ENCODE measurements at places on chromosomes 1 and 21.

DNA sequence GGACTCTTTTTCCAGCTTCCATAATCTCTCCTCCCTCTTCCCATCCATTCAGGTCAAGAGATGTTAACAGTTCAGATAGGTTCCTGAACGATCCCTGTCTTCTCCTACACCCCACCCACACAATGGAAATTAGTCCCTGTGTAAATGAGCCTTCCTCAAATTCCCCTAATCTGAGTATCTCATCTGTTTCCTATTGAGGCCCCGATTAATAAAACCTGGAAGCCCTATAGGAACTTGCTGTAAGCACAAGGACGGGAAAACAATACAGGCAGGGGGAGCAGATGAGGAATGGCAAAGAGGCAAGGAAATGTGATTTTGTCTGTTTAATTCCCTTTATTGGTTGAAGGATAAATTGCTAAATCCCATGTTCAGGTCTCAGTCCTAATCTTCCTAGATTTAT is 7.1 kb upstream of the GPX7 start:
- DNase-seq = no peak

- DNase-seq = no peak
Measured at GRCh38 chr1:206954459-206955342, 8.4 kb upstream of the PIGR start.

- DNase-seq = no peak
Measured at GRCh38 chr1:167648978-167649744, 19.1 kb downstream of the RCSD1 start.

DNA sequence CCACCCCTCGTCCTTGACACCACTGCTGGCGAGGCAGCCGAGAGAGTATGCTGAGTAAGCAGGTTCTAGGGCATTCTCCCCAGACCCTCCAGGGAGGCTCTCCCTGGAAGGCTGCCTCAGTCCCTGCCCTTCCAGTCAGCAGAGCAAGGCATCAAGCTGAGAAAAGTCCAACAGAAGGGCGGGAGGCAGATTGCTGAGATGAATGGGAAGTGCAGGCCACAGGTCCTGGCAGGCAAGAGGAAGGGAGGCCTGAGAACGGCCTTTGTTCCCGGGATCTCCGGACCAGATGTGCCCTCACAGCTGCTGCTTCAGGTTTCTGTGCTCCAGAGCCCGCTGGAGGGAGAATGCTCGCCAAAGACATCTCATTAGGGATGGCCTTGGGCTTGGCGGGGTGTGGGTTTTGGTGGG is 270.0 kb upstream of the VAMP3 start:
- DNase-seq = no peak

DNA sequence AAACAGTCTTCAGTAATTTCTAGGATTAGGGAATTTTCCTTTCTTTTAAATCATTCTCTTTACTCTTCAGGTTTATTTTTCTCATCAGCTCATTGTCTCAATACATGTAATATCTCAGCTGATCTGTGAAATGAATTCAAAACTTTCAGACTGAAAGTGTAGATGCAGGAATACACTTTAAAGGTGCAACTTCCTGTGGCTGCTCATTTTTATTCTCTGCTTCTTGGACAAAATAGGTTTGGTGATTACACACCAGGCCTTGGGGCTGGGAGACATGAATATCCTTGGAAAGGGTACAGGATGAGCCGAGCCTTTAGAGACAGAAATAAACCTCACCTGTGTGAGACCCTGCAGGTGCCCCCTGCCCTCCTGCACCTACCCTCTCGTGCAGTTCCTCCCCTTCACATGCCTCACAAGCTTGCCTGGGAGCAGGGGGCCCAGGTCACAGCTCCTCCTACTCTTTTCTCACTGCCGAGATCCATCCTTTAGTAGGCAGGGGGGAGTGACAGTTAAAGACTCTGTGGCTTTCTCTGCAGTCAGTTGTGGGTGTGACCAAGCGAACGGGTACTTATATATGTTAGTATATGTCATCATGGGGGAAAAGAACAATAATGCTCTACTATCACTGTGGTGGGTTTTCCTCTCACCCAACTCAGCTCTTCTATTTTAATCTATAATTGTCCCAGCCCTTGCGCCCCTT is 23.6 kb downstream of the XCL2 start:
- DNase-seq = no peak

- DNase-seq = no peak
Measured at GRCh38 chr1:201245082-201245481, 38.2 kb upstream of the PKP1 start.

- peak; percentile 74 for DNase-seq
Measured at GRCh38 chr1:225653463-225654276, 747 bp upstream of the ENAH start.

DNA sequence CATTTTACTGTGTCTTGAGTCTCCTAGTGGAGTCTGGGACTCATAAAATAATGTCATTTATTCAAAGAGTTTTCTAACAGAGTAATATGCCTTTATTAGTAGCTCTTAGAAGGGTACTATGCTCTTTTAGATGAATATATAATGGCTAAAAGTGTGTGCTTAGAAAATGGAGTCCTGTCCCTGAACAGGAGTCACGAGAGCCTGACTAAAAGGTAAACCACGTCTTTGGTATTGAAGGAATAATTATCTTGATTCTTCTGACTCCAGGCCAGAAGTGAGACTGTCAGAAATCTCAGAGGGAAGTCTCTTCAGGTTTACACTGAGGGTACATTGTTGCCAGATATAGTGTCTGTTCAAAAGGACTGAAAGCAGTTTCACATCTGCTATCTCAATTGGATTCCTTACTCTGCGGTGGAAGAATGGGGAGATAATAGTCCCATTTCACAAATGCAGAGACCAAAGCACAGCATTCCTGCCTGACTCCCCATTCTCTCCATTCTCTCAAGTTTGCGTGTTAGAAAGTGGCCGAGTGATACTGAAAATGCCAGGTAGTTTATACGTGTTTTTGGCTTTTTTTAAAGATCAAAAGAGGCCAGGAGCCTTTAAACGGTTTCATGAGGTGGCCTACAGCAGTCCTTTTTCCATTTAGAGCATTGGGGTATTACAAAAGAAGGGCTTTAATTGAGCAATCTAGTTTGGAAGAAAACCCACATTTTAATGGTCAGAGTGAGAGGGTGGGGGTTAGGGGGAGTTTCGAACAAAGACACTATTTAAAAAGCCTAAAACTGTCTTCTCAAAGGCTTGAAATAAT is 176.6 kb downstream of the VPS13D start:
- peak; percentile 67 for DNase-seq

DNA sequence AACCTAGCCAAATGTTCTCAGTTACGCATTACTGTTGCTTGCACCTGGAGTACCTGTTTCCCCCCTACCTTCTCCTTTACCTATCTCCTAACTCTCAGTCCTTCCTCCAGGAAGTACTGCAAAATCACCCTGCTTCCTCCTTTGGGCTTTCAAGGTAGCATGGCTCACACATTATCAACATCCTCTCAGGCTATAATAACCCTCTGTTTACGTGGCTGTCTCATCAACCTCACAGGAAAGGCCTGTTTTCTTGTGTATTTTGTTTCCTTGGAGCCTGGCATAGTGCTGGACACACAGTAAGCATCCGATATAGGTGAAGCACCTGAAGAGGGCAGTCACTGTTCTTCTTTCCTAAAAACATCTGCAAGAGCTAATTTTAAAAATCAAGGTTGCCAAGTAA is 32.7 kb upstream of the ANGPTL7 start:
- DNase-seq = no peak

DNA sequence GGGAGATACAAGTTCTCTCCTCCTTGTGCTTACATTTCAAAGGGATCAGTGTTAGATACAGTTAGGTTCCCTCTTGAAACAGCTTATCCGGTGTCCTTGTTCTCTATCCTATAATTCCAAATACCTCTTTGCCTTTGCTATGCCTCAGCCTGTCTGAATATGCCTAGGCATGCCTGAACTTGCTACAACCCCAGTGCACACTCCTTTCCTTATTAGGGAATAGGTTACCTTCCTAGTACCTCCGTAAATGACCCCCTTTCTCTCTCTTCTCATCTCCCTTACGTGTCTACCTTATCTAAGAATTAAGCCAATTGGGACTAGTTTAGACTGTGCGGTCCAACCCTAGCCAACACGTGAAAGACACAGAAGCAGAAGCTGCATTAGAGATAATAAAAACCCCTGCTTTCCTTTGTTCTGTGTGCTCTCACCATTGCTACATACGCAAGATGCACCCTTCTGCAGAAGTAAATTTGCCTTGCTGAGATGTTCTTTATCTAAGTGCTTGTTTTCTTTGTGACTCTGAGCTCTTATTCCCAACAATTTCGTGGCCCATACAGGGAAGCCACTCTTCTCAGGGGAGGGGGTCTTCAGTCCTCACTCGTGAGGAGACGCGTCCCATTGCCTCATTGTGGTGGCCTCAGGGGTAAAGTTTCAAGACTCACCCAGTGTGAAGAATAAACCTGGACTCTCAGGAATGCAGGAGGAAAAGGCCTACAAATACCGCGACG is 802.1 kb downstream of the PLA2G4A start:
- no peak for DNase-seq

DNA sequence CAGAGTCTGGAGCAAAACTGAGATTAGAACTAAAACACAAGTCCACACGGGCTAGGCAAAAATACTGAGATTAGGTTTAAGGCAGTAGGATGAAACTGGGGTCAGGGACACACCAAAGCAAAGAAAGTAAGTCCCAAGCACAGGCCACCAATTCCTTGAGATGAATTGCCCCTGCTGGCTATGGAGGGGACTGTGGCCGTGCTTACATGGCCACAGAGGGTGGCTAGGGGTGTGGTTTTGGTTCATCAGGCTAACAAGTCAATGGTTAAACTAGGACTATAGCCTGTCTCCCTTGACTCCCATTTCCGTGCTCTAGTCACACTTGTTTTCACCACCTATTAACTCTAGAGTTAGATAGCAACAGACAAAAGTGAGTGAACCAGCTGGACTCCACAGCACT is 394.8 kb downstream of the PBX1 start:
- no peak for DNase-seq

- DNase-seq = no peak
Measured at GRCh38 chr1:218474128-218474527, 129.0 kb downstream of the TGFB2 start.

DNA sequence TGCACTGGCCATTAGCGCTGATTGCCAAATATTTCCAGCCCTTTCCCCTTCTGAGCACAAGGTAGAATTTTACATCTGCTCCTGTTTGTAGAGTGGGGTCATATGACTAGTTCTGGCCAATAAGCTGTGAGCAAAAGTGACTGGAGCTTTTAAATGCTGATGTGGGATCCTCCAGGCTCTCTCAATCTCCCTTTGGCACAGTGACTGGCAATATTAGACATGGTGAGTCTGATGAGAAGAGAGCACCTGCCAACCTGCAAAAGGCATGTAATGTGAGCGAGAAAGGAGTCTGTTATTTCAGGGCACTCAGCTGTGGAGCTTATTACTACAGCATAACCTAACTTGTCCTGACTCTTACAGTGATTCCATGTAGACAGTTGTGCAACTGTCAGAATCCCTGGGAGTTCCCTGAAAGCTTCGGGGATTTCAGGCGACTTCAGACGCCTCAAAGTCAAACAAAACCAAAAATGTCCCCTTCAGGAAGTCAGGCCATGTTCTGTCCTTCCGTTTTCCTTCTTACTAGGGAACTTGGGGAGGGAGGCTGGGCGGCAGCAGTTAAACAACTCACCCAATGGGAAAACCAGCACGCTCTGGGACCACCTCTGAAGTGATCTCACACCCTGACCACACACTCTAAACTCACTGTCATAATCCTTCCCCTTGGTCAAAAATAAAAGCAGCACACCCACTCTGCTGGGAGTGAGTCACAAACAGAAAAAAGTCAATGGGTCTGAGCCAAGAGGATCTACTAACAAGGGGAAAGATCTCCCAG is 3.6 kb upstream of the RASSF5 start:
- peak; percentile 97 for DNase-seq

- DNase-seq = no peak
Measured at GRCh38 chr1:26049531-26050247, 3.8 kb upstream of the SLC30A2 start.

DNA sequence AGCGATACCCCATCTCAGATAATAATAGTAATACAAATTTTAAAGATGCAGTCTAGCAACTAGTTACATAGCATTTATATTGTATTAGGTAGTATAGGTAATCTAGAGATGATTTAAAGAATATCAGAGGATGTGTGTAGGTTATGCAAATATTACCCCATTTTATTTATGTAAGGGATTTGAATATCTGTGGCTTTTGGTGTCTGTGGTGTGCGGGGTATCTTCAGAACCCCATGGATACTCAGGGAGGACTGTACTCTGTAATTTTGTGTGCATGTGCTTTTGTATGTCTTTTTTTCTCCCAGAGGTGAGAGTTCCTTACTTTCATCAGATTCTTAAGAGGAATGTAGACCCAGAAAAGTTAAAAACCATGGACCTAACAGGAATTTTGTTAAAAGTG is 12.8 kb downstream of the RNF2 start:
- DNase-seq = no peak

DNA sequence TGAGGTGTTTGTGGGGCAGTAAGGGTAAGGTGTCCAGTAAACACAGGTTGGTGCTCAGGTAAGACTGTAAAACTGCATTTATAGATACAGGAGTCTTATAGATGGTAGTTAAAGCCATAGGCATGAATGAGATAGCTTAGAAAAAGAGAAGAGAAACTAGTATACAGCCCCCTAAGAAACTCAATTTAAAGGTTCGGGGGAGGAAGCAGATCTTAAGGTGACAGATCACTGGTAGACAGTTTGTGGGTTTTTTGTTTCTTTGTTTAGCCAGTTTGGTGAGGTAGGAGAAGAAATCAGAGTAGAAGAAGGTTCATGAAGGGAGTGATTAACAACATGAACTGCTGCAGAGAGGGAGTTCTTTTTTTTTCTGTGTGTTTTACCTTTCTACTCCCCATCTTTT is 6.1 kb upstream of the AGO3 start:
- DNase-seq = no peak

DNA sequence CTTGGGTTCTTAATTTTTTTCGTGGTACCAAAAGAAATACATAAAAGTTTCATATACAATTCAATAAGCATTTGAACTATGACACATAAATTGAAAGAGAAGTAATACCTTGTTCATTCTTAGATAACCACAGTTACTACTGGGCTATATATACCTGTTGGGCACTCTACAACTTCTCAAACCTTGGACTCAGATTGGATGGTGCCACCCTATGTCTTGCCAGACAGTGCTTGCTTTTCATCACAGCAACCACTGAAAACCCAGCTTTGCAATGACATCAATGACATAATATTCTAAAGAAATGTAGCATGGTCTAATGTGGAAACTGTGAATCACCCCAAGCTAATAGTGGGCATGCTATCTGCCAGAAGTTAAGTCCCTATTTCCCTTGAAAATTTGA is 62.8 kb upstream of the DPH5 start:
- no peak for DNase-seq

DNA sequence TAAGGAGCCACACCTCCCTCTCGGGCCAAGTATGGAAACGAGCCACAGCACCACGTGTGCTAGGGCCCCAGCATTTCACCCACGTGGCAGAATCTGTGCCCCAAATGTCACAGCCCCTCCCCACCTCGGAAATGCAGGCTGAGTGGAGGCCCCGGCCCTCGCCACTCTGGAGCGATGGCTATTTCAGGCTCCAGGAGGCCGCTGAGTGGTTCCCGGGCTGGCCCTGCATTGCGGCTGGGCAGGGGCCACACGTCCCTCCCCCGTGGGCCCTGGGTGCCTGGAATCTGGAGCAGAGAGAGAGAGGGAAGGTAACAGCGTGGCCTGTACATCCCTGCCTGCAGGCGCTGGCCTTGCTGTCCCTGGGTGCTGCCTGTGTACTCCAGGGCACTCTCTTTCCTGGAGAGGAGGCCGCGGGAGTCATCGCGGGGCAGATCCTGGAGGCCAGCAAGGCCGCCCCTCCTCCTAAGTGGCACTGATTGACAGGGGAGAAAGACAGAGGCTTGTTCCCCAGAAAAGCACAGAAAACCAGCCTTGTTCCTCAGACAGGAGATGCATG is 68.0 kb upstream of the TRAPPC10 start:
- DNase-seq = no peak

Measured in fibroblast of upper back skin (primary cell).